ENCODE measurements at places on chromosomes 13 and 19. TPM values are rescaled to one million over a fixed set of nuclear protein-coding genes. Genes with fewer than 3 reads are reported as not detected.
A peak's percentile ranks its signal among the peaks of the same experiment; 100 is the strongest.

DNA sequence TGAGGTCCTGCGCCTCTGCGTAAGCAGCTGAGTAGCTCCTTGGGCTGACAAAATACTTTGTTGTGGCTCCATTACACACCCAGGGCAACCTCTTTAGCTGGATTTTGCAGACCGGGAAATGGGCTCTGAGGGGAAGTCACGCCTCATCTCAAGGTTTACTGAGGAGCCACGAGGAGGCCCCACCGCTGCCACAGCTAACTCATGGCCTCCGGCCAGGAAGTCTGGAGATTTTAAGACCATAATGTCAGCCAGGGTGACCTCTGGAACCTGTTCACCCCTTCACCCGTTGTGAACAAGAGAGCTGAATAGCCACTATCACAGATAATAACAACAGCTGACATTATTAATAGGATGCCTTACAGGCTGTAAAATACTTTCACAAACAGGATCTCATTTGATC lies 351.3 kb upstream of the TMTC4 start:
- no peak for DNase-seq

DNA sequence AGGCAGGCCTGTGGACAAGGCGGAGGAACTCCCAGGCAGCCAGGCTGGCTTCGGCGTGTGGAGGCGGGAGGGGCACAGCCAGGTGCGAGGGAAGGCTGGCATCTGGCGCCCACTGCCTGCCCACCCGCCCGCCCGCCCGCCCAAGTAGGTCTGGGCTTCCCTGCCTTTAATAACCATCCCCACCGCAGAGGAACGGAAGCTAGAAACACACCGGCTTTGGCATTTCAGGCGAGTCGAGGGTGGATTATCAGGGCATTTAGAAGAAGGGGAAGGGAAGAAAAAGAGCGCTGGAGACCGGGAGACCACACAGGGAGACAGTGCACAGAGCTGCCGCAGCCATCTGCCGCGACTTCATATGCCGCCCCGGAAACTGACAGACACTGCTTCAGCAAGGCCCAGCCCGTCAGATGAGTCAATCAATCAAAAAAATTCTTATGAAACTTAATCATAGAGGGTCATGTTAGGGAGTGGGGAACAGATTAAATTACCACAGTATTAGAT lies 199.7 kb downstream of the TSHZ3 start:
- no peak for DNase-seq

DNA sequence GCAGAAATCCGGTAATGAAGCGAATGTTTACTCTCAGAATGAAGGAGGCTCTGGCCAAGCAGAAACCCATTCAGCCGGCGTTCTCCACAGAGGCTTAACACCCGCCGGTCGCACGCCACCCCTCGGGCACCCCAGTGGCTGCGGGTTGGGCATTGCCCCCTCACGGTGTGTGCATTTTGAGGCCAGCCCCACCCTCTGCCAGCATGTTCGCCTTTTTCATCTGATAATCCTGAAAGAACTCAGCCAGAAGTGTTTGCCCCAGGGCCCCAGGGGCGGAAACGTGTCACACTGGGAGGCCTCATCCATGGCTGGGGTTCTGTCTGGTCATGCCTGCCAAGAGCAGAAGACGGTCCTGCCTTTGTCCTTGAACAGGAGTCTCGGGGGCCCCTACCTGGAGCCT lies 34.2 kb downstream of the COMP start:
- DNase-seq = no peak

- no peak for DNase-seq
Measured at GRCh38 chr19:40217027-40217810, 965 bp downstream of the TTC9B start.

- DNase-seq = no peak
Measured at GRCh38 chr19:4776436-4777211, 14.9 kb upstream of the FEM1A start.

- no peak for DNase-seq
Measured at GRCh38 chr13:58434943-58435342, 803.4 kb downstream of the PCDH17 start.

DNA sequence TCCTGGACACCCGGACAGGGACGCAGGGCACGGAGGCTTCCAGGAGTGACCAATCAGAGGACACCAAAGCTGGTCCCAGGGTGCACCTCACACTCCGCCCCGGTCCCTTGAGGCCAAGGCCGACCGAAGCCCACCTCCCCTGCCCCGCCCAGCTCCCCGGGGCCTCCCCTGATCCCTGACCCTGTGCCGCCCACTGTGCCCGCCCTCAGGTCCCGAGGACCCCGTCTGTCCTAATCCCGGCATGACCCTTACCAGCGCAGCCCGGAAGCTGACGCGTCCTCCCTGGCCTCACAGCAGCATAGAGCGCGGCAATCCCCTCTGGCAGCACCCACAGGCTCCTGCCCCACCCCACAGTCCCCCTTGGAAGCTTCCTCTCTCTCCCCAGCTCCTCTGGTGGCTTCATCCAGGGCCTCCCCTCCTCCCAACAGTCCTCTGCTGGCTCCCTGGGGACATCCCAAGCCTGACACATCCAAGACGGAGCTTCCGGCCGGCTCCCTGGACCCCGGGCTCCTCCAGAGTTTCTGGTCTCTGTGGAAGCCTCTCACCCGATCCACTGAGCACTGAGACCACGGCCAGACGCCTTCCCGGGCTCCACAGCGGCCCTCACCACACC lies 7.4 kb upstream of the CDC34 start:
- no peak for DNase-seq

DNA sequence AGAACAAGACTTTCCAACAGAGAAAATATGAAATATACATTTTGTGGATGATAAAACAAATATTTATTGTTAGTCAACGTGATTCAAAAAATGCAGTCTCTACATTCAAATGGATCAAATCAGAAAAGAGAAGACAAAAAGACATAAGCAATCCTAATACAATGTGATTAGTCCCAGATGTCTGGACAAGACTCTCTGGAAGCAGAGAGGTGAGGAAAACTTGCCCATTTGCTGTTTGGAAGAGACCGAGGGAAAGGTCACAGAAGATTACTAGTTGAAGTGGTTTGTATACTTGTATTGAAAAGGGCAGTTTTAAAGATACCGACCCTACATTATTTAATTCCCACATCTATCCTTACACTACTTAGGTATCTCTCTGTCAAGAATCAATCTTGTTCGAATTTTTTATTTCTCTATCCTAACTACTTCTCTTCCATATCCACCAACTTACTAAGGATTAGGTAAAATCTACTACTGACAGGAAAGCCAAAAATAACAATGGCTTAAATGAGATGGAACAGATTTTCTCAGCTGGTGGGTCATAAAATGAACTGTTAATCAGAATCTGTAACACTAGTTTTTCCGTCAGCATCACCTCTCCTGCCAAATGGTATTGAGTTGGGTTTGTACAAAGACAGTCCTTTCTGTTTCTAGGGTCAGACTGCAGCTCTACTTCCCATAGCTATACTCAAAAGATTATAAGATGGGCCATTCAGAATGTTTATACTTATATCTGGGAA lies 497.1 kb downstream of the DCT start:
- no peak for DNase-seq

DNA sequence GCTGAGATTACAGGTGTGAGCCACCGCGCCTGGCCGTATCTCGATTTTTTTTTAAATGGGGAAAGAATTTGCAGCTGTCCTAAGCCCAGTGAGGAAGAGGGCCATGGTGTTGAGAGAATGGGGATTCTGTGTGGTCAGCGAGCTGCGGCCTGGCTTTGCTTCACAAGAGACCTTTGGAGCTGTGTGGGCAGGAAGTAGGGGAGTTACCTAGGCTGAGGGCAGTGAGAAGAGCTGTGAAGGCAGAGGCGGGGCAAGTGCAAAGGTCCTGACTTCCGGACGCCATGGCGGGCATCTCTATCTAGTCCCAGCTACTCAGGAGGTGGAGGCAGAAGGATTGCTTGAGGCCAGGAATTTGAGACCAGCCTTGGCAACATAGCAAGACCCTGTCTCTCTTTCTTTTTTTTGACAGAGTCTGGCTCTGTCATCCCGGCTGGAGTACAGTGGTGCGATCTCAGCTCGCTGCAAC lies 4.9 kb downstream of the AP2A1 start:
- DNase-seq = no peak

DNA sequence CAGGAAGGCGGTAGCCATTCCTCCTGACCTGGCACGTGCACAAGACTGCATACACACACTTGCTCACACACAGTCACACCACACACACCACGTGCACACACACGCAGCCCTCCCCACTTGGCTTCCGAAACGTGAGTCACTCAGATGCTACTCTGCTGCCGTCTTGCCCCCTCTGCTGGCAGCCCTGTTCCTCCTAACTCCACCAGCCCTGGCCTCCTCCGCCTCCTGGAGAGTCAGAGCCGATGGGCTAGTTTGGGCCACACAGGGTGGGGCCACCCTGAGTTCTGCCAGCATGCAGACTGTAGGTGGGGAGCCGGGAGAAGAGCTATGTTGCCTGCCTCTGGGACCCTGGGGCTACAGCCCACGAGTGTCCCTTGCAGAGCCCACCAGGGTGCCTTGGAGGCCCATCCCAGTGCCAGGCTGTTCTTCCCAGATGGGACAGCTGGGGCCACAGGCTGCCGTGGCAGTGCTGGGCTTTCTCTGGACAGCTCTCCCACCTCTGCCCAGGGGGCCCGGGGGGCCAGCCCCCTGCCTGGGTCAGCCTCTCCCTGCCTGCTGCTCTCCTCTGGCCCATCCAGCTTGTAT lies 12.1 kb downstream of the PIN1 start:
- DNase-seq = peak; percentile 90

GRCh38 chr13:36553491-36553890 lies 120.3 kb upstream of the SERTM1 start:
- DNase-seq = no peak

GRCh38 chr13:113625965-113626721 lies 31.9 kb downstream of the ATP4B start:
- no peak for DNase-seq

DNA sequence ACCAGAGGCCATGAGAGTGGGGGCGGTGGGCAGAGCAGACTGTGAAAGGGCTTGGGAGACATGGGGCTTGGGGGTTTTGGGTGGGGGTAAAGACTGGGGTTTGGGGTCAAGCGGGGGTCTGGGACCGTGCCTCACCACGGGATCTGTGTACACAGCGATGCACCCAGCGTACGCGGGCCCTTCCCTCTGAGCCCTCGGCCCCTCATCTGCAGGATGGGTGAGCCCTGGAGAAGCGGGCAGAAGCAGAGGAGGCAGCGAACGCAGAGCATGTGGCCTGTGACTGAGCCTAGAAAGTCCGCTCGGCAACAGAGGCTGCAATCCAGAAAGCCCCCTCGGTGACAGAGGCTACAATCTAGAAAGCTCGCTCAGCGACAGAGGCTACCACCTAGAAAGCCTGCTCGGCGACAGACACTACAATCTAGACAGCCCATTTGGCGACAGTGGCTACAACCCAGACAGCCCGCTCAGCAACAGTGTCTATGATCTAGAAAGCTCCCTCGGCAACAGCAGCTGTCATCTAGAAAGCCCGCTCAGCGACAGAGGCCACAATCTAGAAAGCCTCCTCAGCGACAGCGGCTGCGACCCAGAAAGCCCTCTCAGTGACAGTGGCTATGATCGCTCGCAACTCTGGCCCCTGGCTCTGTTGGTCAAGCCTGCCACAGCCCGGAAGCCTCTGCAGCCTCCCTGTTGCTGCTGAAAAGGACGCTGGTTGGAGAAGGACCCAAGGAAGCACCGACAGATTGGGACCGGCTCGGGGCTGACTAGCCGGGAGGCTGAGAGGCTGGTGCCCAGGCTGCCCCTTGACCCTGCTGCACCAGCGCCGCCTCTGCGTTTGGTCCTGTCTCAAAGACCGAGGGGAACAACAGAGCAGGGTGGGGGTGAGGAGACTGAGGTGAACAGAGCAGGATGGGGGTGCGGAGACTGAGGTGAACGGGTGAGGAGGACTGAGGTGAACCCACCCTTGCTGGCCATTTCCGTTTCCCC lies 68.6 kb downstream of the SPACA7 start:
- no peak for DNase-seq

DNA sequence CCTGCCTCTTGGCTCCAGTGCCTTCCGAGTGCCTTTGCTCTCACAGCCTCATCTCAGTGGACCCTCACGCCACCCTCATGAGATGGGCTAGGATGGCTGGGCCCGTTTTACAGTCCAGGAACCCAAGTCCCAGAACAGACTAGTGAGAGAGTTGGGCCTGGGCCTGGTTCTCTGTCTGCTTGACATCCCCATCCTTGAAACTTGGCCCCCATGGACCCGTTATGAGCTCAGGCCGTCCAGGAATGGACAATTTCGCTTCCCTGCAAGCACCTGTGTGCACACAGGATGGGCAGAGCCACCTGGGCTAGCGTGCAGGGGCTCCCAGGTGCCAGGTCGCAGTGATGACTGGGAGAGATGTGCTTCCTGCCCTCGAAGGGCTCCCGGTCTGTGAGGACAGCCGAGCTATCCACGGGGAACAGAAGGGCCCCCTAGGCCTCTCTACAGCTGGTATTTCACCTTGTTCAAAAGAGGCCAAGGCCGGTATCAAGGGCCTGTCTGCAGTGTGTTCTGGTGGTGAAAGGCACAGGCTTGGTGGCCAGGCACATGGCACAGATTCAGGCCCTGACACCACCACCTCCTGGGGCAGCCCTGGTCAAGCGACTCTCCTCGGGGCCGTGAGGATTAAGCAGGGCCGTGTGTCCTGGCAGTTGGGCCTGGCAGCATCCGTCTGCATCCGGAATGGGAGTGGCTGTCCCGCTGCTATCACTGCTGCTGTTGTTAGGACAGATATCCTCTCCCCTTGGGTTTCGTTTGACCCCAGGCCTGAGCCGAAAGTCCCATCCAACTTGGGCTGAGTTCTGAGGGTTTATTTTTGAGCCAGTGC lies 38.9 kb downstream of the CAPN12 start:
- no peak for DNase-seq

DNA sequence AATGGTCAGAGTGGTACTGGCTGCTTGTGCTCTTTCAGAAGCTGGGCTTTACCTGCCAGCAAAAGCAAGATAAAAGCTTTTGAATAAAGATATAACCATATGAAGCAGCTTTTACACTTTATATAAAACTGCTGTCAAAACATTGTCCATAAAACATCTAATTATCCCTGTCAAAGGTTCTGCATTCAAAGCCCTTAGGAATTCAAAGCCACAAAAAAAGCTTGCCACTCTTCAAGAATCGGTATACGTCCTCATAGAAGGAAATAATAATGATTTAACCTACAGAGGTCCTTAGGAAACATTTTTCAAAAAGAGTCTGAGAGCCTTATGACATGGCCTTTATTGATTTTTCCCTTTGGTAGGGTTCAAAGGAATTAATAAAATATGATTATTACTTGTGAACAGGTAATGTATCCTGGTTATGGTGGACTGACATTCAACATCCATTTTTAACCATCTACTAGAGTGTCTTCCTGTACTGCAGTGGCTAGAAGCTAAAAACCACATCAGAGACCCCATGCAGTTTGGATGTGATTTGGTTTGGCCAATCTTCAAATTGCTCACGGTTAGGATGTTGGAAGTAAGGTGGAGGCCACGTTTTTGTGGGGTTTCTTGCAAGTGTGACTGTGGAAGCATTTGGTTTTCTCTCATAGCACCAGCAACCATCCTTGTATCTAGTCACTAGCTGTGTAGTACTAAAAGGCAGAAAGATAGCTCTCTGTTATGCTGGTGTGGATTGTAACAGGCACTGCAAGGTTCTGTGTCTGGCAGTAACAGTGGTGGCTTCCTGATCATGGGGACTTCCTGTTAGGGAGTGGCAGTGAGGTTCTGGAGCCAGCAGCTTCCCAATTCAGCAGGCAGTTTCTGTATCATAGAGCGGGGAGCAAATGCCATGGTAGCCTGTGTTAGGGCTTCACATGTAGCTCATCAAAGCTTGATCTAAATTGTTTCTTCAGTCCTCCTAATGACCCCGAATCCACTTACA lies 441.5 kb downstream of the DIAPH3 start:
- no peak for DNase-seq

The SLC8A2 gene
- polyA plus RNA-seq = 0.05 TPM

The C1QTNF9 gene
- polyA plus RNA-seq = 0.11 TPM

The CGB2 gene
- polyA plus RNA-seq = not detected

The GPR4 gene
- not detected for polyA plus RNA-seq

The PRR12 gene
- 0.36 TPM for polyA plus RNA-seq

The TM9SF2 gene
- 86.2 TPM for polyA plus RNA-seq

The FPR1 gene
- polyA plus RNA-seq = not detected

All from AG04450 (cell line).